ENCODE measurements at places on chromosomes 5 and 9.
A peak's percentile ranks its signal among the peaks of the same experiment; 100 is the strongest.

DNA sequence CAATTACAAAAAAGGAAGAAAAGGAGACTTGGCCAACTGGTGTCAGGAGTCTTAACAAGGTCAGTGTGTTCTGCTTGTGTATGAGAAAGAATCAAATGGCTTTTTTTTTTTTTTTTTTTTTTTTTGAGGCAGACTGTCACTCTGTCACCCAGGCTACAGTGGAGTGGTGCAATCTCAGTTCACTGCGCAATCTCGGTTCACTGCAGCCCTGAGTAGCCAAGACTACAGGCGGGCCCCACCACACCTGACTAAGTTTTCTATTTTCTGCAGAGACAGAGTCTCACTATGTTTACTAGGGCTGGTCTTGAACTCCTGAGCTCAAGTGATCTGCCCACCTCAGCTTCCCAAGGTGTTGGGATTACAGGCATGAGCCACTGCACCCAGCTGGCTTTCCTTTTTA, 3.1 kb upstream of the IL7R start:
- DNase-seq: no peak

GRCh38 chr5:109161914-109162683, 247.7 kb downstream of the PJA2 start:
- peak; percentile 47 for DNase-seq

- DNase-seq: peak; percentile 82
Measured at GRCh38 chr5:56585999-56586691, 229.2 kb upstream of the MAP3K1 start.

GRCh38 chr9:962023-962422, 14.4 kb upstream of the DMRT3 start:
- no peak for DNase-seq

GRCh38 chr5:76273206-76273885, 129.7 kb upstream of the IQGAP2 start:
- DNase-seq: no peak

DNA sequence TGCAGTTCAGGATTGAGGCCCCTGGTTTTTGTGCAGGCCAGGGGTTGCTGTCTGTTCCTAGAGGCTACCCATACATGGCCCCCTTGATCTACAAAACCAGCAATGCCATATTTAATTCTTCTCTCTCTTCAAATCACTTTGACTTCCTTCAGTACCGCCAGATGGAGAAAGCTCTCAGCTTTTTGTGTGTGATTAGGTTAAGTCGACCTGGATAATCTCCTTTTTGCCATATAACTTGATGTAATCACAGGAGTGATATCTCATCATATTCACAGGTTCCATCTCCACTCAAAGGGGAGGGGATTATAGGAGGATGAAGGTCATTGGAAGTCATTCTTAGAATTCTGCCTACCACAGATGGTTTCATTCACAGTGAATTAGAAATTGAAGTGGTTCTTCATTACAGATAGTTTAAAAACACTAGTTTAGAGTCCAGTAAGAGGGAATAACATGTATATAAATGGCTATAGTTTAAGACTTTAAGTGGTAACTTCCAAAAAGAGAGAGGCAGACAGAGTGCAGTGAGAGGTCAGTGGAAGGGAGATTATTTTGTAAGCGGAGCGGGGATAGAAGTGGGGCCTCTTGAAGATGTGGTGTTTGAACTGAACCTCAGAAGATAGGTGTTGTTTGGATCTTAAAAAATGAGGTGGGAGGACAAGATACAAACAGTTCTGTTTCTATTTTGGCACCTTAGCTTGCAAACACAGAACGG, 85.9 kb downstream of the GALNT10 start:
- DNase-seq: no peak

- no peak for DNase-seq
Measured at GRCh38 chr5:61744690-61745619, 412.9 kb downstream of the ZSWIM6 start.

Data from fibroblast of villous mesenchyme (primary cell).